Fibroblast of skin of left biceps (primary cell): ENCODE measurements at places on chromosomes 11 and 22.

DNA sequence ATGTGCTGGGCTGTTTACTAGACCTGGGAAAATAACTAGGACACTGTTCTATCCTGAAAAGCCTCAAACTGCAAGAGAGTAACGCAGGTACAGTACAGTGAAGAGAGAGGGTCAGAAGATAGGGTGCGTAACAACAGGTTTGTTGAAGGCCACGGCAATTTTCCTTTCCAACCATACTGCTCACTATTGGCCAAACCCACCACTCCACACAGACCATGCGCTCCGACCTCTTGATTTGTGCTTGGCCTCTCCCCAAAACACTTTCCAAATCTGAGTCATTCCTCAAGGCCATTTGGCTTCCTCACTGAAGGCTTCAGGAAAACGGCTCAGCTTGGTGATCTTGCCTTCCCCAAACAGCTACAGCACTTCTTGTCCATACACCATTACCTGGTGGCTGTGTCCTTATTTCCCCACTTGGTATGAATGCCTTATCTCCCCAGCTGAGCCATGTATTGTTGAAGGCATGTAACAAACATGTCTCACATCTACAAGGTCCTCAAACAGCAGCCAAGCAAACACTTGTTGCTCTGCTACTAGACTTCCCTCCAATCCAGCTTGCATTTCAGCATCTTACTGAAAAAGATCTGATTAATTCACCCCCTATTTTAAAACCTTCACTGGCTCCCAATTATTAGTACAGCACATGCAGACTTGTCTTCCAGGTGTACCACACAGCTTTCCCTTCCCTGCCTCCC is 40.9 kb downstream of the TCF20 start:
- DNase-seq, result no peak

- DNase-seq, result no peak
Observed at GRCh38 chr11:129048911-129049310, 106.2 kb upstream of the TP53AIP1 start.

DNA sequence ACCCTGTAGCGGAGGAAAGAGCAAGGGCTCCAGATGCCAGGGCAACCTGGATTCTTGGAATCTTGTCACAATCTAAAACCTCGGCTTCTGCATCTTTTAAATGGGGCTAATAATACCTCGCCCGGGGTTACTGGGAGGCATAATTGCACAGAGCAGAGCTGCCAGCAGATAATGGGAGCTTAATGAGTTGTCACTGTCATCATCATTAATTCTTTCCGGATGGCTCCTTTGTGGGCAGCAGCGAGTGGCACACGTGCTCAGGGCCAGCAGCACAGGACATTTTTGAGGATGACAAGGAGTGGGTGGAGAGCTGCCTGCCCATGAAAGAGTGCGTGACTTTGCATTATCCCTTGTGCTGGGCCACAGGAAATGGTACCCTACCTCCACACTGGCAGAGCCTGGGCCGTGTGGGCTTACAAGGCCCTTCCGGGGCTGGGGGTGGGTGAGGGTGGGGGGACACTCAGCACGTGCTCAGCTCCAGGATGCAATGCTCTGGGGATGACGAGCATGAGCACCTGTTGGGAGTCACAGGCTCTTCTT is 5.7 kb downstream of the PDGFB start:
- no peak for DNase-seq

- no peak for DNase-seq
Observed at GRCh38 chr11:67382276-67383136, 9.1 kb upstream of the CLCF1 start.

DNA sequence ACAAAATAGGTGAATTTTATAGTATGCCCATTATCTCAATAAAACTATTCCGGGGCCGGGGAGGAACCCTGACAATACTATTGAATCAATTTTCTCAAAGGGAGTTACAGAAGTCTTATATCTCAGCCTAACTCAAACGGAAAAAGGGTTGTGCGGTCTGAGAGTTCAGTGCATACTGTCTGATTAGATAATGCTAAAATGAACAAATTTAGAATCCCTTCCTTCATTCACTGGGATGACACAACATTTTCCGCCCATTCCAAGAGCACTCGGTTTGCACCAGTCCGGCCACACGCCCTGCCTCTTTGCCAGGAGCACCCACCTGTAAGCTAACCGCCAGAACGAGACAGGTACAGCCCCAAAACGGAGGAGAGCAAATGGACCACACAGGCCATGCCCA is 50.0 kb upstream of the NFRKB start:
- no peak for DNase-seq

- no peak for DNase-seq
Observed at GRCh38 chr22:19121631-19122142, 525 bp downstream of the DGCR2 start.

DNA sequence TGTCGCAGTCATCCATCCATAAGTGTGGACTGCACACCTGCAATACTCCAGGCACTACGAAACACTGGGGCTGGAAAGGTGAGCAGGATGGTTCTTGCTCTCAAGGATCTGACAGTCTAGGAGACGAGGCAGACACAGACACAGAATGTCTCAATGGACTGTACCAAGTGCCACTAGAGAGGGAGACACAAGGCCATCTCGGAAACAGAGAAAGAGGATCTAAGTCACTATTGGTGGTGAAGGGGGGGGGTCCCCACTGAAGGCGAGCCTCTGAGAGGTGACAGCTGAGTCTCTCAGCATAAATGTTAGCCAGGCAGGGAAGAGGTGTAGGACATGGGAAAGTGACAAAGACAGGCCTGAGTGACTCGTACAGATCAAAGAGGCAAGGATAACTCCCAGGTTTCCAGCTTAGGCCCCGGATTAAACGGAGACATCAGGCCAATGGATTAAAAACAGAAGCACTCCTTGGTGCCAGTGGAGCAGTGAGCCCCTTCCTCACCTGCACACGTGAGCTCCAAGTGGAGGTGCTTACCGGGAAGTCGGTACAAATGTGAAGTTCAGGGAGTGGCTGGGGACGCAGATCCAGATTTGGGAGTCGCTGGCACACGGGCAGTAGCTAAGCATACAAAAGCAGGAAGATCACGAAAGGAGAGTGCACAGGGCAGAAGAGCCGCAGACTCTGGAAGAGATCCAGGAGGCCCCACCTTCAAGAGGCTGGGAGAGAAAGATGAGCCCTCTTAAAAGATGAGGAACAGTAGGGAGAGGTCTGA is 117.2 kb downstream of the MICAL3 start:
- DNase-seq, result no peak

- no peak for DNase-seq
Observed at GRCh38 chr11:9703280-9703679, 39.4 kb downstream of the SWAP70 start.

GRCh38 chr11:85913513-85913912 is 58.3 kb downstream of the CCDC83 start:
- DNase-seq, result no peak

- no peak for DNase-seq
Observed at GRCh38 chr11:121652971-121653370, 200.2 kb upstream of the SORL1-AS1 start.

GRCh38 chr11:111177037-111177871 is 68.3 kb upstream of the POU2AF2 start:
- DNase-seq, result no peak

GRCh38 chr11:45739866-45740265 is 65.1 kb upstream of the SLC35C1 start:
- DNase-seq, result no peak

DNA sequence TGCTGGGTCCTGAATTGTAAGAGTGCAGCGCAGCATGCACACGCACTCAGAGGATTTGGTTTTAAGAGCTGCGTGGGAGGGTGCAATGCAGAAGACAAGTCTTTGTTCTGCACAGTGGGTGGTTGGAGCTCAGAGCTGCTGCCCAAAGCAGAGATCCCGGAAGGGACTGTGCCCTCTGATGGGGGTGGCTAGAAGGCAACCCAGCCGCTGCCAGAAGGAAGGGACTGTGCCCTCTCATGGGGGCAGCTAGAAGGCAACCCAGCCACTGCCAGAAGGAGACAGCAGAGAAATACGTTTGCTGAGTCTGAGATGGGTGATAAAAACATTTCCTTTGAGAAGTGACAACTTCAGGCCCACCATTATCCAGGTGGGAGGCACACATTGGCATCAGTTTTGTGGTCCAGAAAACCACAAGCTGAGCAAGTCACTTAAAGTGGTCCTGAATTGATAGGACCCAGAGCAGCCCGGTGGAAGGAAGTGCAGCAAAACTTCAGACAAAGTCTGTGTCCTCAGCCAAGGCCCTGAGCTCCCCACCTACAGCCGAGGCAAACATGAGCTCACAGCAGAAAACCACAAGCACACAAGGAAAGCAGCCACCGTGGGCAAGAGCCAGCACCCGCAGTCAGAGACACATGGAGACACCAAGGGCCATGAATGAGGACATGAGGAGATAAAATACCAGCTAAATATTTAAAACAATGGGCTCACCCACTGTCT is 4.3 kb downstream of the KRTAP5-6 start:
- DNase-seq, result no peak

DNA sequence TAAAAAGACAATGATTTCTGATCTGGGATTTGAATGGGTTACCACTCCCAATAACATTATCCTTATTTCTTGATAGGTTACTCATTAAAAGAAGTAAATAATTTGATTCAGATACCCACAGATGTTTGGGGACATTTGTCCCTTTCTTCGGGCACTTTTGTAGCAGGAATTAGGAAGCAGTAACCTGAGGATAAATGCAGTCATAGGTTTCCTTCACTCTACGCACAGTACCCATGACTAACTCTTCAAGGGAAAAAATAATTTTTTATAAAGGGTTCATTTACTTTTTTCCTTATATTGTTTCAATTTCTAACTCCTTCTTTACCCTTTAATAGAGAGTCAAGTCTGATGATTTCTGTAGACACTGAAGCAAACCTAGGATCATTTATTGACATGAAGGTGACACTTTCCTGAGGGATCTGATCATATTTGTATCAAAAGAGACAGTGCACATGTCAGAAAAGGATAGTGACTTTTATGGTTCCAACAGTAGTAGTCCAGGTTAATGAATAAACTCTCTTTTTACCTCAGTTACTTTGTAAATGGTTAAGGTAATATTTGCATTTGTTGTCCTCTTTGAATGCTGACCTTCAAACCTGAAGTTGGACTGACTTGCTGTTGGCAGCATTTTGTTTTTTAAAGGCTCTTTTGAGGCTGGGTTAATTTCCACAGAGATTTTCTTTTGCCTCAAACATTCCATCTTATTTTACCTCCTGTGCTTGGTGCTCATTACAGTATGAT is 1072.0 kb downstream of the LRRC4C start:
- no peak for DNase-seq

- peak; percentile 86 for DNase-seq
Observed at GRCh38 chr11:86459682-86460460, 85.2 kb downstream of the CCDC81 start.

GRCh38 chr22:32744176-32744959 is 57.1 kb upstream of the TIMP3 start:
- no peak for DNase-seq

GRCh38 chr11:108226036-108226435 is 3.2 kb downstream of the ATM start:
- no peak for DNase-seq

- no peak for DNase-seq
Observed at GRCh38 chr11:46280706-46281105, 3.2 kb downstream of the CREB3L1 start.

DNA sequence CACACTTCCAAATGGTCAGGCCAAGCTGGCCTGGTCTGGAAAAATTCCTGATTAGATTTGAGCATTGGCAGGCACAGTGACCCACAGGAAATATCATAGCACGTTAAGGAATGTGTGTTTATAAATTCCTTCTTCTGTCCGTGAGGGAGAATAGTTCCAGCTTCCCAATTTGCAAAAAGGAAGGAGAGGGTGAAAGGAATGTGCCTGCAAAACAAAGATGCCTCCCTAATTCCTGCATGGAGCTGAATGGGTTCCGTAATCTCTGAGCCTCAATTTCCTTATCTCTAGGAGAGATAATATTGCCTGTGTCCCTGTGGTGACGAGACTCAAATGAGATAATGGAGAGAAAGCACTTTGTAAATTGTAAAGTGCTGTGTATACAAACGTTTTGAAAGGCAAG is 105.1 kb downstream of the FEZ1 start:
- peak; percentile 4 for DNase-seq

DNA sequence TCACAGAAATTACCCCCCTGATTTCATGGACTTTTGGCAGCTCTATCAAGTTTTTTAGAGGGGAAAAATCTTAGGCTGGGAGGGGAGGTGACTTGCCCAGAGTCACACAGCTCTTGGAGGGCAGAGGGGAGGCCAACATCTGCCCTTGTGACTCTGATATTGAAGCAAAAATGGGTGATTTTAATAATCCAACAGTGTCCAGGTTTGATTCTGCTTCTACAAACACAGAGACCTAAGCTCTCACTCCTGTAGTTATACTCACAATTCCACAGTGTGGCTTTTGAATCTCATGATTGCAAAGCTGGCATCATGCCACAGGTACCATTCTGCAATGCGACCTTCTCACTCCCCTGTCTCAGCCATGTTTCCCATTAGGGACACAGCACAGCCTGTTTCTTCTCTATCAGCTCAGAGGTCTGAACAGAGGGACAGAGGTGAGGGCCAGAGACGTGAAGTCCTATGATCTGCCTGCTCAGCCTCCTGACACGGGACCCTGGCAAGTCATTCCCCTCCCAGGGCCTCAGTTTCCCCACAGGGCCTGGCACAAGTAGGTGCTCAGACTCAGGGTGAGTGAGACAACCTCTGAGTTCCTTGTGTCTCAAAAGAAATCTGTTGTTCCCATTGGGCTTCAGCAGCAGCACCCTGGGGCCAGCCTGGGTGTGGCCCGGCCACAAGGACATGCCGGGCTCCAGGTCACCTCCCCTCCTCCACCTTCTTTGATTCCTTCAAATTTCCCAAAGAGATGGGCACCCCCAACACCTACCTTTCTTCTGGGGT is 766 bp downstream of the APOL2 start:
- DNase-seq, result no peak

- no peak for DNase-seq
Observed at GRCh38 chr11:45362636-45363035, 76.5 kb upstream of the SYT13 start.

- no peak for DNase-seq
Observed at GRCh38 chr11:8038393-8038792, 42.6 kb upstream of the TUB start.

- DNase-seq, result no peak
Observed at GRCh38 chr11:131640320-131640719, 269.9 kb downstream of the NTM start.

DNA sequence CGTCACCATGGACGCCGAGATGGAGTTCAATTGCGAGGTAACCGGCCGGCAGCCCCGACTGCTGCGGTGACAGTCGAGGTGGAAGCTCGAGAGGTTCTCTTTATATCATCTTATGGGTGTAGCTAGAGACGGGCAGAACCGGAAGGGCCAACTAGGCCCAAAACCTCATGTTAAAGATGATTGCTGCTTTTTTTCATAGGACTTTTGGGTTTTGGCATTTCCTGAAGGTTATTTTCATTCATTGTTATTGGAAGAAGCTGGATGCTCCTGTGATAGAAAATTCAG is 585 bp downstream of the NF2 start:
- no peak for DNase-seq

- no peak for DNase-seq
Observed at GRCh38 chr11:95078526-95078925, 11.1 kb upstream of the ENDOD1 start.
